ENCODE measurements at places on chromosomes 16 and 17.

DNA sequence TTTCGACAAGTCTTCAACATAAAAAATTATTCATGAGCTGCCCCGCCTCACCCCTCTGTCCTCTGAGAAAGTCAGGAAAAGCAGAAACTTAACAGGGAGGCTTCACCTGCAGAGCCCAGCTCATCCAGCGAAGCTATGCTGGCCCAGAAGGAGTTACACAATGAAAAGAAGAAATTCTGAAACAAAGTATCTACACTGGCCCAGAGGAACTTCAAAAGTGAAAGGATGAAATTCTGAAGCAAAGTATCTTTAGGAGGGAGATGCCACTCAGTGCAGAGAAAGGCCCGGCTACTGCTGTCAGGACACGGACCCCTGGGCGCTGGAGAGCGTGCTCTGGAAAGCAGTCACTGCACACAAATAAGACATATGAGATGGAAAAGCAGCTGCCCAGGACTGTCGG, 1.6 kb downstream of the GALNS start:
- DNase-seq = no peak

GRCh38 chr16:49061137-49061714, 220.4 kb downstream of the CBLN1 start:
- no peak for DNase-seq

DNA sequence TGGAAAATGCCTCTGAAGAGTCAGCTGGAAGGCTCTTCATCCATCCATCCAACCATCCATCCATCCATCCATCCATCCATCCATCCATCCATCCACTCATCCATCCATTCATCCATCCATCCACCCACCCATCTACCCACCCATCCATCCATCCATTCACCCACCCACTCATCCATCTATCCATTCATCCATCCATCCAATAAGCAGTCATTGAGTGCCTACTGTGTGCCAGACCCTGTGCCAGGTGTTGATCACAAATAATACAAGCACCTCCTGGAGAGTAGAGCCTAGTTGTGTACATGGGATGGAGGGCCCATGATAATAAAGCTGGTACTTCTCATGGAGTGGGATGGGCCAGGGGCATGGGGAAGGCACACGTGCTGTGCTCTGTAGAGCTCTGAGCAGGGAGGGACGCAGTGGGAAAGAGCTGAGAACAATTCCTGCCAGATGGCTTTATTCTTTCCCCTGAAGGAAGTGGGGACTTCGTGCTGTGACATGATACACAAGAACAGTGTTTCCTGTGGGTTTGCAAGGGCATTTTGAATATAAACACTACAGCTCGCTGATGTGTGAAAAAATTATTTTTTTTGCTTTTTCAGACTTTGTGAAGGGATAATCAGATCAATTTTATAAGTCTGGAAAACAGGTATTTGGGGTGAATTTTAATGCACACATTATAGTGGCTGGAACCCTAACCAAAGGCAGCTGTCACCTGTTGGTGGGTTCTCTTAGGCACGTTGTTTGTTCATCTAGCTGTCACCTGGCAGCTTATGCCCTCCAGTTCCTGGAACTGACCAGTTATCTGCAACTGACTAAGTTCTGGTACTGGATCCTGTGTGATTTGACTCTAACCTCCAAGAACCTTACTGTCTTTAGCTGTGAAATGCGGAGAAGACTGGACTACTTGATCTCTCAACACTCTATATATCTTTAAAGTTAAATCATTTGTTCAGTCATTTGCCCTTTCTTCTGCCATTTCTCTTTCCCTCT, 61.3 kb downstream of the PRKCB start:
- no peak for DNase-seq

DNA sequence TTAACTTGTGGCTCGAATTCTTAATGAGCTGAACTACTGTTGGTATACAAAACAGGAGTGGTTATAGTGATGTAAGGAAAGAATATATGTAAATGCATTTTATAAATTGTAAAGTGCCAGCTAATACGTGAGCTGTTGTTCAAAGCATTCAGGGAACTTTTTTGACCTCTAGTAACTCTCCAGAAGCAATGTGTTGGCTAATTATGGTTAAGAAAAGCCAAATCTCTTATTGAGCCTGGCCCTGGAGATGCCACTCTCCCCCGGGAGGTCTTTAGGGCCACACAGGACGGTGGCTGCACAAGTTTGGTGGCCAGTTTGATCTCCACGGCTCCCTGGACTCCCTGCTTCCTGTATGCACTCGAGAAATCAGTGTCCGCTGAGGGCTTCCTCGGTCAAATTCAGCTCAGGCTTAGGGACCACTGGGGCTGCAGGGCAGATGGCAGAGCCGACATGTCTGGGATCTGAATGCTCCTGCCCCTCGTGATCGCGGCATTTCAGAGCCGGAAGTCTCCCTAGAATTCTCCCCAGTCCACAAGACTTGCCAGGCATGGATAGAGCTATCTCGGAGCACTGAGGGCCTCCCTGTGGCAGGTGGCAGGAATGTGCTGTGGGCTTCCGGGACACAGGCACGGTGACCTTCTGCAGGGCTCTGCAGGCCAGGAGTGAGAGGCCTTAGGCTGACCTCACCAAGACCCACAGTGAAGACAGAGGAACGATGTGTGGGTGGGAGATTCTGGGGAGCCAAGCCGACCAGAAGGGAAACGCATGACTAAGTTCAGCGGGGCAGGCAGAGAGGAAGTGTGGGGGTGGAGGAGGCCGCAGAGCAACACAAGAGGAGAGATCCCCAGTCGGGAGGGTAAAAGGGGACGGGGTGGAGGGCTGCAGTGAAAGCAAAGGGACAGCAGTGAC, 18.6 kb upstream of the PITPNM3 start:
- no peak for DNase-seq

DNA sequence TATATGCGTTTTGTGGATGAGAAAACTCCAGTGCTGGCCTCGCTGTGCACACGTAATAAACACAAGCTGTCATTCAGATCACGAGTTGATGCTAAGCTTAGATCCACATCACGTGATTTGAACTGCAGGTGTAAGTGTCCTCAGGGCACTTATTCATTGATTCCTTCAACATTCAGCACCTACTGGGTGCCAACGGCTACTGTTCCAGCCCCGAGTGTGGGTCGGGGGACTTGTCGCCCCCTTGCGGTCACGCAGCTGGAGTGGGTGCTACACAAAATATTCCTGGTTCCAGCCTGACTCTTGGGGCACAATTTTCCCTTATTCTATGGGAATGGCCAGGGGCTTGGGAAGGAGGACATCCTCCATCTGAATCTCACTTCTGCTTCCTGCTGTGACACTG, 29.9 kb upstream of the GINS2 start:
- DNase-seq = peak; percentile 77

DNA sequence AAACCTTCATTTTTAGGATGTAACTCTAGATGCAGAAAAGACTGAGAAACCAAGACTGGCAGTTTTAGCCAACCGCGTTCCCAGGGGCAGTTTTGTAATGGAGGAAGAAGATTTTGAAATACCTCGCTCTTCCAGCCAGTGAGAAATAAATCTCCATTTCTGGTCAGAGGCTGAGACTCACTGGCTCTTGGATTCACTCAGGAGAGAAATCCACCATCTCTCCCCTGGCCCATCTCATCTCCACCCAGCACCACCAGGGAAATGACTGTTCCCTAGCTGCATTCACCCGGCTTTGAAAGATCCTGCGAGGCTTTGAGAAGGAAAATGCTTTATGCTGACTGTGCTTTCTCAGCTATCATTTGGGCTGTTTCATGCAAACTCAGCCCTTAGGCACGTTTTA, 185.2 kb downstream of the SOX9 start:
- no peak for DNase-seq

DNA sequence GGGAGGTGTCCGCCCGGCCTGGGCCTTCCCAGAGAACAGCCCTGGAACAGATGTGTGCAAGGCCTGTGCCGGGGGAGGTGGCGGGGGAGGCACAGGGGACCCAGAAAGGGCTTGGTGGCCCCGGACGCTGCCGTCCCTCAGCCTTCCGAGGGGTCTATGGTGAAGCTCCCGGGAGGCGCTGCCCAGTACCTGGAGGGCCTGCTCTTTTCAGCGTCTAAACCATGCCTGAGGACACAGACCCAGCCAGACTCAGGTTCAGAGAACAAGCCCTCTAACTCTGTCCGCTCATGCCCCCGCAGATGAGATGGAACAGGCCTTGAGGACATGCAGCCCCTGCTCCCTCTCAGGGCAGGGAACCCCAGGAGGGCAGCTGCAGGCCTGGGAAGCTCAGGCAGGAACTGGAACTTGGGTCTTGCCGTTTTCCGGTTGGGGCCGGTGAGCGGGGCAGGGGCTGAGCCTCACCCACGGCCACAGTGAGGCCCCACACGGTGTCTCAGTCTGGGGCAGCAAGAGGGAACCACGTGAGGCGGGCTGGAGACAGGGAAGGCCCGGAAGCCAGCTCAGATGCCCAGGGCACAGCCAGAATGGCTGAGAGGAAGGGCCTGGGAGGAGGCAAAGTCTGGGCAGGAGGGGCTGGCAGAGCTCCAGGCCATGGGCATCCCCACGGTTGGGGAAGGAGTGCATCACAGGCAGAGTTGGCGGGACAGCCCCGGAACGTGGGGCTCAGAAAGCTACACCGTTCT, 12.5 kb downstream of the SLC16A3 start:
- no peak for DNase-seq

- DNase-seq = no peak
Observed at GRCh38 chr16:23496821-23497542, 13.3 kb downstream of the GGA2 start.

GRCh38 chr16:54026456-54026855, 260.1 kb downstream of the IRX3 start:
- no peak for DNase-seq

DNA sequence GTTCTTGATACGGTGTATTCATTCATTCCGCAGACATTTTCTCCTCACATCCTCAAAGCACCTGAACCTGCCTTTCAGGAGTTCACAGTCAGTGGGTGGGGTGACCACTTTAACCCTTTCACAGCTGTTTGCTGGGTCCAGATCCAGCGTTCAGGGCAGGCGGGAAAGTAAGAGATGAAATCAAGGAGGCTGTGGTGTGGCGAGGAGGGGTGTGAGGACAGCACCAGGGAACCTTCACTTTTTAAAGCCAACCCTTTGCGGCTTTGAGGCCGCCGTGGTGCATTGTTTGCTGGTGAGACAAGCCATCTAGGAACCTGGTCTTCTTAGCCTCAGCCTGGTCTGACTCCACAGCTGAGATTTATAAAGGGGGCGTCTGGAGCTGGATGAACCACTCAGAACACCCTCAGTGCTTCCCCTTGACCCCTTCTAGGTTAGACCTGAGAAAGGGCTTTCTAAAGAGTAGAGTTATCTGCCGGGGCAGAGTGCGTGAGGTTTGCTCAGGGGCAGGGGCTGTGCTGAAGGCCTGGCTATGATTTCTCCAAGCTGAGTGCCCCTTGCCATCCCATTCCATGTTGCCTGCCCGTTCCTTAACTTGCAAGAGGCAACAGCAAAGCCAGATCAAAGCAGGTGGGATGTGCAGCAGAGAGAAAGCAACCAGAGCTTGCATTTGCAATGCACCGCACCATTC, 933 bp downstream of the CCR7 start:
- no peak for DNase-seq
